A549 treated with AZD2906 at 1 μM for 4 hours (cell line): ENCODE measurements at places on chromosomes 11 and 22. TPM values are rescaled to one million over a fixed set of nuclear protein-coding genes. Genes with fewer than 3 reads are reported as not detected.

Gene MS4A3
- not detected in 5 replicates for total RNA-seq

Gene CARD18
- total RNA-seq = not detected in 5 replicates

Gene YPEL1
- 0.10 to 0.68 TPM (median 0.36 TPM) in 5 replicates for total RNA-seq

Gene PKP3
- total RNA-seq = 30.1 to 40.1 TPM (median 38.2 TPM) in 5 replicates

Gene SCO2
- total RNA-seq = 3.2 to 9.1 TPM (median 4.7 TPM) in 5 replicates

Gene MIOX
- 0.05 TPM in 1 of 5 replicates, not detected in the others for total RNA-seq

Gene TMEM25
- 0.18 to 0.55 TPM (median 0.32 TPM) in 5 replicates for total RNA-seq

Gene ANO1
- 2.6 to 3.7 TPM (median 3.0 TPM) in 5 replicates for total RNA-seq

Gene POTEH
- total RNA-seq = not detected in 5 replicates

Gene CD6
- total RNA-seq = 0.04 to 0.16 TPM (median 0.09 TPM) in 5 replicates

Gene POU2AF1
- total RNA-seq = 0.17 TPM in 1 of 5 replicates, not detected in the others

Gene RTCB
- total RNA-seq = 74.2 to 86.6 TPM (median 75.1 TPM) in 5 replicates

Gene PACSIN3
- total RNA-seq = 23.1 to 28.2 TPM (median 26.6 TPM) in 5 replicates

Gene CALCA
- 0.08 to 0.15 TPM (median 0.12 TPM) in 3 of 5 replicates, not detected in the others for total RNA-seq

Gene SYT9
- total RNA-seq = 0.07 to 0.17 TPM (median 0.11 TPM) in 5 replicates

Gene SLC15A3
- not detected in 5 replicates for total RNA-seq

Gene ISX
- not detected in 5 replicates for total RNA-seq

Gene NLRP10
- not detected in 5 replicates for total RNA-seq

Gene CLMP
- total RNA-seq = 16.3 to 25.5 TPM (median 24.1 TPM) in 5 replicates

Gene DERL3
- total RNA-seq = 0.42 to 0.74 TPM (median 0.59 TPM) in 5 replicates

Gene AQP11
- 1.1 to 1.5 TPM (median 1.4 TPM) in 5 replicates for total RNA-seq

Gene SPON1
- total RNA-seq = 0.01 to 0.02 TPM in 2 of 5 replicates, not detected in the others

Gene MRGPRE
- total RNA-seq = 0.07 to 0.28 TPM (median 0.08 TPM) in 5 replicates

Gene ZBTB3
- total RNA-seq = 1.3 to 1.8 TPM (median 1.5 TPM) in 5 replicates

Gene TRMT112
- 377 to 453 TPM (median 410 TPM) in 5 replicates for total RNA-seq

Gene TRIOBP
- 30.0 to 40.5 TPM (median 37.3 TPM) in 5 replicates for total RNA-seq

Gene ROBO4
- not detected in 5 replicates for total RNA-seq

Gene MS4A6A
- not detected in 5 replicates for total RNA-seq

Gene SLC35E4
- total RNA-seq = 4.9 to 7.0 TPM (median 6.4 TPM) in 5 replicates
